ENCODE measurements at places on chromosomes 7 and 10.

DNA sequence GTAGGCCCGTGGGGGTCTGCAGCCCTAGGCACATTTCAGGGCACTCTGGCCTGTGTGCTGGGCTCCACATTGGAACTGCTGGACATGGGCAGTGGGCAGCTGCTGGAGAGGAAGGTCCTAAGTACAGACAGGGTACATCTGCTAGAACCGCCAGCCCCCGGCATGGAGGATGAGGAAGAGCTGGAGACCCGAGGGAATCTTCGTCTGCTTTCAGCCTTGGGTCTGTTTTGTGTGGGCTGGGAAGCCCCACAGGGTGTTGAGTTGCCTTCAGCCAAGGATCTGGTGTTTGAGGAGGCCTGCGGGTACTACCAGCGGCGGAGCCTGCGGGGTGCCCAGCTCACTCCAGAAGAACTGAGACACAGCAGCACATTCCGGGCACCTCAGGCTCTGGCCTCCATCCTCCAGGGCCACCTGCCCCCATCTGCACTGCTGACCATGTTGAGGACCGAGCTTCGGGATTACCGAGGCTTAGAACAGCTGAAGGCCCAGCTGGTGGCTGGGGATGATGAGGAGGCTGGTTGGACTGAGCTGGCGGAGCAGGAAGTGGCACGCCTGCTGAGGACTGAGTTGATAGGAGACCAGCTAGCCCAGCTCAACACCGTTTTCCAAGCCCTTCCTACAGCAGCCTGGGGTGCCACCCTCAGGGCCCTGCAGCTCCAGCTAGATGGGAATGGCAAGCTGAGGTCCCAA lies 1.4 kb downstream of the HPS6 start:
- no peak for DNase-seq

DNA sequence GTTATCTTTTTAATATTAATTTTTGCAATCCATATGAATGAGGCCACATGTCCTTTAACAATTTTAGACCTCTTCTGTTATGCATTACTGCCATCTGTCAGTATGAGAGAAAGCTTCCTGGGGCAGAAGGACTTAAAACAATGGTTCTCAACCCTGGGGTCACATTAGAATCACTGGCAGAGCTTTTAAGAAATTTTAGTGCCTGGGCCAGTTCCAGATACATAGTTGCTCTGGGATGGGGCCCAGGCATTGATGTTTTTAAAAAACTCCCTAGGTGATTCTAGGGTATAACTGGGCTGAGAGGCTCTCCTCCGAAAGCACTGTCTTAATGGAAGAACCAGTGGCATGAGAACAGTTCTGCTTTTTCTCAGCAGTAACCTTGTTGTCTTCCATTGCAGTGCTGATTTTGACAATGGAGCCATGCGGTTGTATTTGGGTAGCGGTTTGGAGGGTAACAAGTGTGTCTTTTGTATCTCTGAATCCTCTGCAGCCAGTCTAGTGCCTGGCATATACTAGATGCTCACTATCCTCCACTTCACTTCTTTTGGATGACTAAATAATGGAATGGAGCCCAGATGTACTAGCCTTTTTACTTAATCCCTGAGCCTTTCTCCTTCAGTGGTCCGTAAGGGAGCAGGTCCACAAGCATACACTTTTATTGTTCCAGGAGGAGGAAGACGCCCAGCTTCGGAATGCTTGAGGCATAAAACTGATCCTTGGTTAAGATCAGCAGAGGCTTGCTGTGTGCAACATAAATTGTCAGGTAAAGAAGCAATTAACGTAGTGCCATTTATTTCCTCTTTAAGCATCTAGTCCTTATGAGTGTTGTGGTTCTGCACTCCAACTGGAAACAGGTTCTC lies 227.1 kb downstream of the AUTS2 start:
- DNase-seq, result peak; percentile 74

- no peak for DNase-seq
Measured at GRCh38 chr7:25087855-25088254, 37.2 kb downstream of the CYCS start.

DNA sequence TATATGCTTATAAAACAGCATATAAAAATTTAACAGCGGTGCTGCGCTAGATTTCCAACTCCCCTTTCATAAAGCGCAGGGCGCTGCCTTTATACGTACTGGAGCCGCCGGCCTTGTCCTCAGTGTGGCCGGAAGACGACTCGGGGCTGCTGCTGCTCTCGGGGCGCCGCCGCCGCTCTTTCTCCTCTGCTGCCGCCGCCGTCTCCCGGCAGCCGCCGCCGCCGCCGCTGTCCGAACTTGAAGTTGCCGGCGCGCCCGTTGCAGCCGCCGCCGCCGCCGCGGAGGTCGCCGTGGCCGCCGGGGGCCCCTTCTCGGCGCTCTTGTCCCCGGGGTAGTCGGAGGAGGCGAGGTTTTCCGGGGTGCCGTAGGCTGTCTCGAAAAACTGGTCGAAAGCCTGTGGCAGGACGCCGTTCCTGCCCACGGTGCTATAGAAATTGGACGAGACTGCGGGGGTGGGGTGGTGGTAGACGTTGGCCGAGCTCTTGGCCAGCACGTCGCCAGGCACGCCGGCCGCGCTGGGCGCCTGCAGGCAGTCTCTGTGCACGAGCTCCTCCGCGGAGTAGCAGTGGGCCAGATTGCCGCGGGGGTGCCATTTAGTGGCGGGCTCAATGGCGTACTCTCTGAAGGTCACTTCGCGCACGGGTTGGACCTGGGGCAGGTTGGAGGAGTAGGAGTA lies 557 bp downstream of the HOXA11 start:
- no peak for DNase-seq

GRCh38 chr10:114301177-114301576 lies 62.1 kb downstream of the VWA2 start:
- no peak for DNase-seq

- no peak for DNase-seq
Measured at GRCh38 chr10:124086097-124086710, 7.2 kb downstream of the CHST15 start.

- peak; percentile 32 for DNase-seq
Measured at GRCh38 chr10:62614389-62615157, 189.9 kb upstream of the ADO start.

DNA sequence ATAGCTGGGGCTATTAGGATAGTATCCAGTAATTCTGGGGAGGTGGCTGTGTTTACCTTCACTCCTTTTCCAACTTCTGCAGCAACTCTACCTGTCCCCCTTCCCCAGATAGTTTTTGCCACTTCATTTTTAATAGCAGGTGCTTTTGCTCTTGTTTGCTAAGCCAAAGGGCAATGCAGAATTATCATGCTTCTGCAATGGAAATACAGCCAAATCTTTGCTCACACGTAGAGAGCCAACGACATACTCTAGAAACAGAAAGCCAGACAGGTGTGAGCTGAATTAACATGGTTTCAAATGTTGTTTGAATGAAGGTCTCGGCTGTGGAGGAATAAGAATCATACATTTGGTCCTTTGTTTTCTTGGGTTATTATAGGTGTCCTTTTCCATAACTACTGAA lies 14.4 kb downstream of the PLEKHS1 start:
- no peak for DNase-seq

GRCh38 chr7:33128990-33129805 lies at the start of gene BBS9:
TSS of gene BBS9 (plus strand) at chr7:33129564. CDS start at chr7:33146253, 16,689 bp downstream.
- DNase-seq, result peak; percentile 97

DNA sequence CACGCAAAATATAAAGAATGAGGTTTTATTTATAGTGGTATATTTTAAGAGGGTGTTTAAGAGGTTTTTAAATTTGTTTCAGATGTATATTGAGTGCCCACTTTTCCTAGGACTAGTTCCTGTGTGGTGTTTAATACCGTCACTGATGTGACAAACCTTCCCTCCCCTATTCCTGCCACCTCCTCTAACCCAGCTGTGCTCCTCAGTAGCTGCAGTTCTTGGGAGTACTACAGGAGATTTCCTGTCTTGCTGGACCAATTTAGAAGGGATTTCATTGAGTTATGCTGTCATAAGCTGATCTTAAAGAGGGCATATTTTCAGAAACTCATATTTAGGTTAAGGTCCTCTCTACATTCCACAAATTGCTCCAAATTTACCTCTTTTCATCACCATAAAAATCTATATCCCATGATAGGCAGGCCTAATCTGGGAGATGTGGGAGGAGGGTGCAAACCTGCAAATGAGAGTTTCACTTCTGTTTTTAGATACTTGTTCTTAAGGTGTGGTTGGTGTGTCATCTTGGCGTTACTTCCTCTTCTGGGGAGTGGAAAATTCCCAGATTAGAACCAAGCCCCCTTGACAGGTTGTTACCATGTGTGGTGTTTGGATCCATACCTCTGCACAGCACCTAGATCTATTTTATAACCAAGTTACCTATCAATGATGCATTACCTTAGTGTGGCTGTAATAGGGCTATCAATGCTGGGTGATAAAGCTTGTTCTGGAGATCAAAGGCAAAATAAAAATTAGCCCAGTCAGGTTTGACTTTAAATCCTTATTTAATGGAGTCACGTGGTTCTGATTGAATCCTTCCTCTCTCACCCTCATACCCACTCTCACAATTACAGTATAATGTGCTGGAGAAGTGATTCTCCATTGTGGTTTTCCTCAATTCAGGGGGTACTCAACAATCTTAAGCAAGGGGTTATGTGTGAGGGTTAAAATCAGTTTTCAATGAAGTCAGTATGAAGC lies 141.1 kb downstream of the CDK14 start:
- DNase-seq, result peak; percentile 54

- DNase-seq, result peak; percentile 54
Measured at GRCh38 chr7:23357190-23358093, 58.3 kb downstream of the MALSU1 start.

DNA sequence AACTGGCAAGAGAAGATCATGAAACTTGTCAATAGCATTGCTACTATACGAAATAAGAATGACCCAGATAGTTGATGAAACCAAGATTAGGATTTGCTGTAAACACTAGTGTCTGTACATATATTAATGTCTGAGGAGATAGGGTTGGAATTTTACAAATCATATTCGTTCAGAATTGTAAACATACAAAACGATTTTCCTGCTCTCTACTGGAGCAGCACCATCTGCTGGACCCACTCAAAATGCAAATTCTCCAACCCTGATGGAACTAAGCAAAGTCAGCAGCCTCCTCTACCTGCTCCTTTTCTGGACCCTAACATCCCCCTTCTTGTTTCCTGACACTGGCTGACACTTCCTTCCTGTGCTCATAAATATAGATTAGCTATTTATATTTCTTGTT lies 29.4 kb upstream of the SGMS1 start:
- DNase-seq, result peak; percentile 50

- no peak for DNase-seq
Measured at GRCh38 chr10:49781247-49781646, 19.1 kb upstream of the OGDHL start.

DNA sequence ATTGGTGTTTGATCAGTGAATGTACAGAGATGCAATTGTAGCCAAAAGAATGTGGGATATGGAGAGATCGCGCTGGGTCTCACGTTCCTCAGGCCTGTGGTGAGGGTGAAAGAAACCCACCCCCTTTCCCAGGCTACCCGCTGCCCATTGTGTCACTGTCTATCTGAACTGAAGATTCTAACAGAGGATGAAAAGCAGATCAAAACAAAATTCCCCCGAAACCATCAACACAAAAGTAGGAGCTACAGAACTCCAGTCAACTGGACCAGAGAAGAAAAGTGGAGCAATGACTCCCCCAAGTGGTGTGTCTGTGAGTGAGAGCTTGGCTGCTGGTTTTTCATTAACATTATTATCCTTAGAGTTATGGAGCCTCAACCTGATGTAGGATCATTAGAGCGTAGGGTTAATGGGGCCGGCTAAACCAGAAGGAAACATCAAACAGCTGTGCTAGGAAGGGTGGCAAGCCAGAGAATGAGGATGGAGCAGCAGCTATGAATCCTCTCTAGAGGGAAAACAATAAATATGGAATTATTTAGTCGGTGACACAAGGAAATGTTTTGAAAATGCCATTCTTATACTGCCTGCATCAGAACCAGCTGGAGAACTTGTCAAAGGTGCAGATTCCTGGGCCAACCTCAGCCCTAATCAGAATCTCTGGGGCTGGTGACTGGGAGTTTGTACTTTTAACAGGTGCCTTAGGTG lies 38.3 kb downstream of the AKR1B1 start:
- peak; percentile 69 for DNase-seq

GRCh38 chr7:42193471-42194129 lies 43.4 kb downstream of the GLI3 start:
- DNase-seq, result no peak

- DNase-seq, result no peak
Measured at GRCh38 chr10:11958956-11959355, 83.7 kb downstream of the UPF2 start.

DNA sequence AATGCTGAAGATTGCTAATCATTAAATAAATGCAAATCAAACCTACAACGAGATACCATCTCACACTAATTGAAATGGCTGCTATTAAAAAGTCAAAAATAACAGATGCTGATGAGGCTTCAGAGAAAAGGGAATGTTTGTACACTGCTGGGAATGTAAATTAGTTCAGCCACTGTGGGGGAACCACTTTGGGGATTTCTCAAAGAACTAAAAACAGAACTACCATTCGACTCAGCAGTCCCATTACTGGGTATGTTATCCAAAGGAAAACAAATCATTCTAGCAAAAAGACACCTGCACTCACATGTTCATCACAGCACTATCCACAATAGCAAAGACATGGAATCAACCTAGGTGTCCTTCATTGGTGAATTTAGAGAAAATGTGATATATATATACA lies 379.0 kb upstream of the CNTNAP2 start:
- DNase-seq, result no peak

GRCh38 chr10:87913156-87913921 lies 49.9 kb downstream of the PTEN start:
- no peak for DNase-seq

DNA sequence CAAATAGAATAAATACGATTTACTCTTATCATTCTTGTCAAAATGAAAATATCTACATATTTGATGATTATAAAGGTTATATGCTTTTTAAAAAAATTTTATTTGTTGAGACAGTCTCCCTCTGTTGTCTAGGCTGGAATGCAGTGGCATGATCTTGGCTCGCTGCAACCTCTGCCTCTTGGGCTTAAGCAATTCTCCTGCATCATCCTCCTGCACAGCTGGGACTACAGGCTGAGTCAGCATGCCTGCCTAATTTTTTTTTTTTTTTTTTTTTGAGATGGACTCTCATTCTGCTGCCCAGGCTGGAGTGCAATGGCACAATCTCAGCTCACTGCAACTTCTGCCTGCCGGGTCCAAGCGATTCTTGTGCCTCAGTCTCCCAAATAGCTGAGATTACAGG lies 48.9 kb downstream of the PUS7 start:
- peak; percentile 36 for DNase-seq

Data from A673 (cell line).